Cerebellar nuclear complex (tissue), 1 donor: ENCODE measurements at places on chromosomes 7 and 10.

DNA sequence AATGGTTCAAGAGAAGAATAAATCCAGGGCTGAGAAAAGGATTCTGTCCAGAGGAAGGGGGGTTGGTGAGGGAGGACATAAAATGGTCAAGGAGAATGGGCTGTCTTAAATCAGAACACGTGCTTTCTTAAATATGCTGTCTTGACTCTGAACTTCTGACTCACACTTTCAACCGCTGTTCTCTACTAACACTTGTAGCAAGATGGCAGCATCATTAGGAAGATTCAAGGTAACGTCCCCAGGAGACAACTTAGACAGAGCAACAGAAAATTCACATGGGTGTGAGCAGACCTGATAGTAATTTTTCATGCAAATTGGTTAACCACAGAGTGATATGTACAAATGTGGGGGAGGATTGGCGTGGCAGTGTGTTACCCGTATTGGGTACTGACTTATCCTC lies 126.8 kb upstream of the GALNT17 start:
- no peak for DNase-seq

DNA sequence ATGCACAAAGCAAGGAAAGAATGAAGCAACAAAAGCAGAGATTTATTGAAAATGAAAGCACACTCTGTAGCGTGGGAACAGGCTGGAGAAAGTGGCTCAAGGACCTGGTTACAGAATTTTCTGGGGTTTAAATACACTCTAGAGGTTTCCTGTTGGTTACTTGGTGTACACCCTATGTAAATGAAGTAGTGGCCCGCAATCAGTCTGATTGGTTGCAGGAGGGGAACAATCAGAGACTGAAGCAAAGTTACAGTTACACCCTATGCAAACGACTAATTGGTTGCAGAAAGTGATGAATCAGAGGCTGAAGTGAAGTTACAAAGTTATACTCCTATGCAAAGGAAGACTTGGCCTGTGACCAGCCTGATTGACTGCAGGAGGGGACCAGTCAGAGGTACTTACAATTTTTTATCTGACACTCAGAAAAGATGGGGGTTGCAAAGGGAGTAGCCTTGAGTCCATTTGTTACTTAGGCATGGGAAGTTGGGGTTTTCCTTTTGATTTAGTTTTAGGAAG lies 3.6 kb upstream of the MTPN start:
- no peak for DNase-seq

GRCh38 chr10:53646525-53646924 lies 873.9 kb upstream of the MBL2 start:
- DNase-seq, result no peak

GRCh38 chr10:123357421-123357930 lies 203.3 kb downstream of the BUB3 start:
- DNase-seq, result no peak

GRCh38 chr7:17056491-17057142 lies 174.8 kb upstream of the AGR3 start:
- DNase-seq, result no peak

DNA sequence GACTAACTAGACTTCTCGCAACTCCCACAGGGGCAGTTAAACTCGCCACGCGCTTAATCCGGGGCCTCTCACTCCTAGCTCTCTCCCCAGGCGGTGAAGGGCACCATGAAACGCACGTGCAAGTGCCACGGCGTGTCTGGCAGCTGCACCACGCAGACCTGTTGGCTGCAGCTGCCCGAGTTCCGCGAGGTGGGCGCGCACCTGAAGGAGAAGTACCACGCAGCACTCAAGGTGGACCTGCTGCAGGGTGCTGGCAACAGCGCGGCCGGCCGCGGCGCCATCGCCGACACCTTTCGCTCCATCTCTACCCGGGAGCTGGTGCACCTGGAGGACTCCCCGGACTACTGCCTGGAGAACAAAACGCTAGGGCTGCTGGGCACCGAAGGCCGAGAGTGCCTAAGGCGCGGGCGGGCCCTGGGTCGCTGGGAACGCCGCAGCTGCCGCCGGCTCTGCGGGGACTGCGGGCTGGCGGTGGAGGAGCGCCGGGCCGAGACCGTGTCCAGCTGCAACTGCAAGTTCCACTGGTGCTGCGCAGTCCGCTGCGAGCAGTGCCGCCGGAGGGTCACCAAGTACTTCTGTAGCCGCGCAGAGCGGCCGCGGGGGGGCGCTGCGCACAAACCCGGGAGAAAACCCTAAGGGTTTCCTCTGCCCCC lies 19.5 kb downstream of the WNT8B start:
- no peak for DNase-seq

- no peak for DNase-seq
Observed at GRCh38 chr10:86046845-86047460, 319.6 kb downstream of the GRID1 start.

DNA sequence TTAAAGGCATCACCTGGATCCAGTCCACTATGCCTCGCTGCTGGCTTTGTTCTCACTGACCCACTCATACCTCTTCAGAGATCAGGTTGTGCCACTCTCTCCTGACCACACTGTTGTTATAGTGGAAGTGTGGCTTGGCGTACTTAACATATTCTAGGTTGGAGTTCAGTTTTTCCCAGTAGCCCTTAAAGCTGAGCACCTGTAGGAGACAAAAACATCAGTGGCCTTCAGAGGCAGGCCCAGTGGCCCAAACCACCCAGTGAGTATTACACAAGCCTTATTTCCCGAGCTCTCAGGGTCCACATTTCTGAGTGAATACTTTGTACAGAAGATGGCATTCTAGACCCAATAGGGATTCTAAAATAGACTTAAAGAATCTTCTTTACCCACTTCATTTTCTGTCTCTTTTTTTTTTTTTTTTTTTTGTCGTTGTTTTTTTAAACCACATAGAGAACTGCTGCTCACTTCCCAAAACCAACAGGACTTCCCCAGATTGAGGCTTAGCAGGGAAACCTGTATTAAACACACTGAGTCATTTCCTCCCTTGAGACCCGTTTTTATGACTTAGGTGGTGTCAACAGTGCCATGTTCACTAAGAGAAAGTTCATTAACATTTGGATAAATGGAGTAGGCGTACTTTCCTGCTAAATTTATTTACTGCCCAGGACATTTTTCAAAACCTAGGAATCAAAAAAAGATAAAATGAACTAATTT lies 85.8 kb downstream of the GSAP start:
- DNase-seq, result no peak

- DNase-seq, result no peak
Observed at GRCh38 chr10:48981310-48981907, 41.8 kb upstream of the LRRC18 start.

DNA sequence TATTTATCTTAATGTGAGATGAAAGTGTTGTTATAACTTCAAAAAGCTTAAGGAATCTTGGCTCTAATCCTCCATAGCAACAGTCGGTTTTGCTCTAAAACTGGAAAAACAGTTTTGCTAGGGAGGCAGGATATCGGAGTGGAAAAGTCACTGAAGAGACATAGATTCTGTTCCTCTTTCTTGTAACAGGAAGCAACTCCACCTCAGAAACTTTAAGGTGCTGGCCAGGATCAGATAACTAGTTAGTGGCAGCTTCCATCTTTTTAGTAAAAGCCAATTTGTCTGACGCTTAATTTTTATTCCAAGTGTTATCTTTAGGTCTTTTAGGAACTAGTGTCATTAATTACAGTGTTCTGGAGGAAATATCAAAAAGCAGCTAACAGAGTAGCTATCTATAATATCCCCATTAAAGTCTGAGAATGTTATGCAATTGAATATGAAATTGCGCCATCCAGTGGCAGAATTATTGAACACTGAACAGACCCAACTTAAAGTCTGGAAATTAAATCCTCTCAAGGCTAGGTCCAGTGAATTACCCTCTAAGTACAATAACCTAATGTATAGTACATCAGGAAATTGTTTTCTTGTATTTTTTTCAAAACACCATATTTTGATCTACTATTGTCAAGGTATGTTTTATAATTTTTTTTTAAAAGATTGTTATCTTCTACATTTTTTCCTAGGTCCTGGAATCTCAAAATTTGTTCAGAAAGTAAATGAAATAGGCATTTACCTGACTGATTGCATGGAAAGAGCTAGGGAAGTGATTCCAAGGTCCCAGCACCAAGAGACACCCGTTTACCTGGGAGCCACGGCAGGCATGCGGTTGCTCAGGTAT lies 65.9 kb upstream of the CC2D2B start:
- DNase-seq, result no peak

DNA sequence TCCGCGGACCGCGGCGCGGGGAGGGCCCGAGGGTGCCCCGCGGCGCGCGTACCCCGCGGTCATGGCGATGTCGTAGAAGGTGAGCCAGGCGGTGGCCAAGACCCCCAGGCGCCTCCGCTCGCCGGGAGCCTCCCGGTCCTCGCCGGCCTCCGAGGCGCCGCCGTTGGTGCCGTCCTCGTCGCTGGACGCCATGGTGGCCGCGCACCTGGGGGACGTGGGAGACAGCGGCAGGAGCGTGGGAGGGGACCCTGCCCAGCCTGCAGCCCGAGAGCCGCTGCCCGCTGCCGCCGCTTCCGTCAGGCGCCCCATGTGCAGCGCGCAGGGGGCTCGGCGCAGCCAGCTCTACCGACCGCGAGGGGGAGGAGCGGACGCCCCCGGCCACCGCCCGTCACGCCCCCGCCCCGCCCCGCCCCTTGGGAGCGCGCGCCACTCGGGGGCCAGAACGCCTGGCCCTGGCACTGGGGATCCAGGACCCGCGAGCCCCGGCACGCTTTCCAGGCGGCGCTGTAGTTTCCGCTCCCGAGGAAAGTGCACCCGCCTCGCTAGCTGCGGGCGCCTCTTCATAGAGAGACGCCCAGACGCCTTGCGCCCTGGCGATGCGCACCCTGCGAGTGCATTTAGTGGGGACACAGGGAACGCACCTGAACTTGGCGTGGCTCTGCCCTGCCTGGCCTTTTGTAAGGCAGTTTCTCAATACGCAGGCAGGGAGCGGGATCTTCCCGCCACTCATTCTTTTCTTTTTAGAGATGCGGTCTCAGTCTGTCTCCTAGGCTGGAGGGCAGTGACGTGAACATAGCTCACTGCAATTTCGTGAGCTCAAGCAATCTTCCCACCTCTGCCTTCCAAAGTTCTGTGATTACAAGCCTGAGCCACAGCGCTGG lies at the start of gene HACD1:
HACD1 (minus strand) TSS at position 344 of the 881 bp plus-strand sequence; CDS start at position 309, 35 bp downstream.
- DNase-seq, result no peak
